ENCODE measurements at places on chromosomes 7 and 10.

DNA sequence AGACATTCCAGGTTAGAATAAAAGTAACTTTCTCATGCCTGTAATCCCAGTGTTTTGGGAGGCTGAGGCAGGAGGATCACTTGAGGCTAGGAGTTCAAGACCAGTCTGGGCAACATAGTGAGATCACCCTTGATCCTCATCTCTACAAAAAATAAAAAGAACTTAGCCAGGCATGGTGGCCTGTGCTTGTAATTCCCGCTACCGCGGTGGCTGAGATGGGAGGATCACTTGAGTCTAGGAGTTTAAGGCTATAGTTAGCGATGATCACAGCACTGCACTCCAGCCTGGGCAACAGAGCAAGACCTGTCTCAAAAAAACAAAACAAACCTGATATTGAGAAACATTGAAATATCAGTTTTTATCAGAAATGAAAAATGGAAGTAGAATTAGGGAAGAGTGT lies 4.6 kb downstream of the TET1 start:
- DNase-seq, result no peak

DNA sequence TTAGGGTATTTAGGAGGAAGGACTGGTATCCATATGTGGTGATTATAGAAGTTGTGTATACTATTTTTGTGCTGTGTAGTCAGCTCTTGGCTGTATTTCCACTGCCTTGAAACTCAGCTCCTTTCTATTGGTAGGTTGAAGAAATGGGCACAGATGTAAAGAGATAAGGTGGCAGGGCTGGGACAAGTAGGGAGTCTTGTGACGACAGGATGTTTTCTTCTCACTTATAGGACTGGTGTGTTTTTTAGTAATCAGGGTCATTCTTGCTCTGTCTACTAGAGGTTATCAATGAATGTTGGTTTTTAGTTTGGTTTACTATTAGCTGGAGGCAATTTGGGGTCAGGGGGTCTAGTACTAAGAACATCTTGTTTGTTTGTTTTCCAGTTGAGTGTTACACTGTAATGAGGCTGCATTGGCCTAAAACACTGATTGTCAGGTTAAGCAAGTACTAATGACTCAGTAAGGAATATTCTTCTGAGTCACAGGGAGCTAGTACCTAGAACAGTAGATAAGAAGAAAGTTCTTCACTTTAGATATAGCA lies 11.8 kb downstream of the UBN2 start:
- peak; percentile 14 for DNase-seq

DNA sequence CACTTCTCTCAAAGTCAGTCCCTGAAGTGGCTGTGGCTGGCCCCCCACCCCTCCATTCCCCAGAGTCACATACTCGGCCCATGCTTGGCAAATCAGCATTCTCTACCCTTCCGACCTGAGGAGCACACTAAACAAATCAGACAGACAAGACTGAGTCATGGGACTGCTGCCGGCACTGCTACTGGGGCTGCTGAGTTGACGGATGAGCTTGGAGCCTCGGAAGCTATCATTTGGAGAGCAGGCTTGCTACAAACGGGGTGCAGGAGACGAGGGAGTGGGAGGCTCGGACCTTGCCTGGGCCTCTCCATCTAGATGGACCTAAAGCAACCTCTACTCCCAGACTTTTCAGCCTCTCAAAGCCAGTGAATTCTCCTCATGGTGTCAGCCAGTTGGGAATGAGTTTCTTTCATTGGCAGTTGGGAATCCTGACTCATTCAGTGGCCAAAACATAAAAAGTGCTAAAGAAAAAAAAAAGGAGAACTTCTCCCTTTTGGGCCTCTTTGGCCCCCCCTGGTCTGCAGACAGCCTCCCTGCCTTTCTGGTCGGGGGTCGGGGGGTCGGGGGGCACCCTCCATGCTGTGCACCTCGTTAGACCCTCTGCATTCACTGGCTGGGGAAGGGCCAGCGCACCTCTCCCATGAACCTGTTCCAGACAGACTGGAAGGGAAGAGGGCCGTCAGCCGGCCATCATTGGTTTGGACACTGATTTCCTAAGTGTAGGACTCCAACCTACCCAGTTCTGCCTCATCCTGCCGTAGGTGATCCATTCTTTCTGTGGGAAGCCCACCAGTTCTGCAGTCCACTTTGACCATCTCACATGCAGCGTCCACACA lies 52.3 kb upstream of the COL13A1 start:
- no peak for DNase-seq

- DNase-seq, result peak; percentile 86
Measured at GRCh38 chr7:102836191-102836919, 76.4 kb upstream of the LRRC17 start.

DNA sequence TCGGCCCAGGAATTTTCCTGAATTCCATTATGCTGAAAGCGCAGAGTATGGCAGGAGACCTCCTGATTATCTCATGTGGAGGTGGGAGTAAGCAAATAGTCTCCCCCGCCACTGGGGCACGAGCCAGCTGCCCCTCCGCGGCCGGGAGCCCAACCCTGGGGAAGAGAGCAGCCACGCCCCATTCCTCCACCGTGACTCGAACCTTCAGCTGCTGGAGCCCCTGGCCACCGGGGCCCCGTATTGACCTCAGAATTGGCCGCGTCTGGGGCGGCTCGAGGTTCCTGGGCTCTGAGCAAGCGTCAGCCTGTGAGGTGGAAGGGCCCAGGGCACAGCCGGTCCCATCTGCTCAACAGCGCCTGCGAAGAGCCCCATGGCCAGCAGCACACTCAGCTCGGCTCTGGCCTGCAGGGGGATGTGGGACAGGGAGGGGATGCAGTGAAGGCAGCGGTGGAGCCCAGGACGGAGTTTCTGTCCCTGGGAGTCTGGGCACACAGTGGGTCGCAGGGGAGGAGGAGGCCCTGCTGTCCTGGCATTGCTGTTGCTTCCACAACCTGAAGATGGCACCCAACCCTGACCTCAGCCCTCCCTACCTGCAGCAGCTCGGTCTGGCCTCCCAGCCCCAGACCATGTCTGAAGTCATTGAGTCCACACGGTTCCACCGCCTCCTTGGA lies 97.8 kb downstream of the CHST15 start:
- peak; percentile 83 for DNase-seq

- DNase-seq, result no peak
Measured at GRCh38 chr10:101130984-101131961, at the start of gene TLX1. TLX1 (plus strand) TSS chr10:101131300; CDS start chr10:101131542, 242 bp downstream.

DNA sequence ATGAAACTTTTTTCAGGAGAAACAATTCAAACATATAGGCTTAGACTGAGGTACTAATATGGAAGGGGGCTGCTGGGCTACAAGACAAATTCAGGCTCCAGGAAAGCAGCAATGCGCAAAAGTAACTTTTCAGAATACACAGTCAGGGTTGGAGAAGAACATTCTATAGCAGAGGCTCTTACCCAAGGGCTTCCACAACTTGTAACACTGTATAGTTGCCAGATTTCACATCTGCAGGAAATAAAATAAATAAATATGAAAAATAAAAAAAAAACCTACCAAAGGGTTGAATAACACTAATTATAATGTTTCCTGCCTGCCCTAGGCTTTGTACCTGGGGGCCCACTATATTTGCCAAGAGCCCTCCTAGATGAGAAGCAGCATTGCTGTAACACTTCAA lies 14.3 kb downstream of the MMS19 start:
- DNase-seq, result no peak

DNA sequence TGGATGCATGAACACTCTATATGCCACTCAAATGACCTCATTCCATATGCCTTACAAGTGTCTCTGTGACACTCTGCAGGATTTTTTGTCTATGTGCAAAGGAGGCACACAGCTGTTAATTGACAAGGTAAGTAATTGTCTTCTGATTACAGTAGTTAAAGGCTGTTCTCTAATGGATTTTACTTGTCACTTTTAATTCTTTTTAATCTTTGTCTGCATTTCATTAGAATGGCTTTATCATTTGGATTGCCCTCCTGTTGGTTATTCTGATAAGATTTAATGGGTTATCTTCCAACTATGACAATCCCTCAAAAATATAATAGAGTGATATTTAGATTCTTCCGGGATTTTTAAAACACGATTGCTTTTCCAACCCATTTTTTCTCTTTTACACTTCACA lies 290.0 kb upstream of the TEX47 start:
- no peak for DNase-seq

Measured in kidney glomerular epithelial cell (primary cell).